Lung (tissue), 17 donors: ENCODE measurements at places on chromosomes 3 and 15. TPM values are rescaled to one million over a fixed set of nuclear protein-coding genes. Genes with fewer than 3 reads are reported as not detected.

- no peak for DNase-seq
Observed at GRCh38 chr3:169391672-169392071, 271.8 kb downstream of the MECOM start.

DNA sequence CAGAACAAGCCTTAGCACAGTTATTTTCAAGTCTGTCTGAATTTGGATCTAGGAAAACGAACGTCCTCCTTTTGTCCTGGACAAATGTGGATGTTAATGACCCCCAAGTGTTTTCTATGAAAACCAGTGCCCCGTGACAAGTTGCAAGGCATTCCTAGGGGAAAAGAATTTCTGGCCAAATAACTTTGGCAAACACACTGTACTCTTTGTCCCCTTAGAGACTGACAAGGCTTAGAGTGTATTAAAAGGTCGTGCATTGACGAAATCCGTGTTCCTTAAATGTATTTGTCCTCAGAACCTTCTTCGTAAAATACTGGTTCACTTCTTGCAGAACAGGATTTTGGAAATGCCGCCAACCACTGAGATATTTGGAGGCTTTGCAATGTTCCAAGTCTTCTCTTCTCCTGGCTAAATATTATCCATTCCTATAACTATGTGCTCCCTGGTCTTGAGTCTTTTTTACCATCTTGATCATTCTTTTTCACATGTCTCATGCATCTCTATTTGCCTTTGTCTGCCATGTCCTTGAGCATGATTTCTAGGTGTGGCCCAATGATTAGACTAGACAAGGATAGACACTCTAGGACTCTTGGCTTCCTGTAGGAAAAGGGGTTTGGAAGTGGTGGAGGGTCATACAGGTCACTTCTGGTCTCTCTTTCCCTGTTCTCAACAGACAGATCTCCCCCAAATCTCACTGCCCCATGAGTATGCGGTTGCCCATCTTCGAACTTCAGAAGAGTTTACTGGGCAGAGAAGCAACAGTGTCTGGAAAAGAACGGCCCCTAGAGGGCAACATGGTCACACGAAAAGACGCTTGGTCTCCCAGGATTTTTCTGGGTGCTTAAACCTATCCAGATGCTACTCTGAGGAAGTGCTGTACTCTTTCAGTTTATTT is 117.5 kb downstream of the EDEM1 start:
- peak; percentile 63 for DNase-seq

TUSC7 gene
- total RNA-seq: not detected

- no peak for DNase-seq
Observed at GRCh38 chr15:67783303-67783702, 42.0 kb upstream of the SKOR1 start.

DNA sequence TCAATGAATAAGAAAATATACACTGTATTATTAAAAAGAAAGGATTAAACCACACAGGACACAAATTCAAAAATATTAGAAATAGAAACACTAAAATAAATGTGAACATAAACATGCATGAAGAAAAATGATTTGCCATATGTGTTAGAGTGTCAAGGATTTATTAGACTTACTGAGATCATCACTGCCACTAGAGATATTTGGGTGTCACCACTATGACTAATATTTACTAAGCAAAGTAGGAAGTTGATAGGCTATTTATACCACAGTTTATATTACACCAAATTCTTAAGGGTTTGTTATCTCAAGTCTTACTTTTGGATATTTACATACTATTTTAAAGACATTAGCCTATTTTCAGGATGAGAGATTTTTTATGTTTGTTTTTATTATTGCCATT is 575.0 kb upstream of the SGO1 start:
- DNase-seq: peak; percentile 60

DNA sequence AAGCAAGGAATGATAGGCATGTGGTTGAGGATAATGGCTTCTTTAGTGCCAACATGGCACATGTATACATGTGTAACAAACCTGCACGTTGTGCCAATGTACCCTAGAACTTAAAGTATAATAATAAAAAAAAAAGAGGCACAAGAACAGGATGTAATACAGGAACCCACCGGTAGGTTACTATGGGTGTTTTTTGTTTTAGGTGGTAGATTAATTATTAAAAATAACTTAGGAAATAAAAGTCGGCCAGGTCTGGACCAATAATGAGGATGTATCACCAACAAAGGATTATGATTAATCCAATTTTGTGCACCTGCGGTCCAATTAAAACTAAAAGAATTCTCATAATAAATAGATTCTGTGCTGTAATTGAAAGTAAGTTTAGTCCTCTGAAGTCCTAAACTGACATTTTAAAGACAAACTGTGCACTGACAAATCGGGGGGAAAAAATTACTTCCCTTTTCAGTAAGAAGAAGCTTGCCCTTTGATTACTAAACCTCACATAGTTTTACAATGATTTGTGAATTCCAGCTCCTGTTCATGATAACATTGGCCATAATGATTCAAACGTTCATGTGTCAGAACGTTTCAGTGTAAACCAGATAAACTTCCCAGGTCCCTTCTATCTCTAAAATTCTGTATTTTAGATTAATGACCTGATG is 62.2 kb downstream of the CASR start:
- DNase-seq: no peak
